ENCODE measurements at places on chromosomes 5 and 9.

- no peak for DNase-seq
Measured at GRCh38 chr9:36017278-36017677, 19.4 kb upstream of the RECK start.

DNA sequence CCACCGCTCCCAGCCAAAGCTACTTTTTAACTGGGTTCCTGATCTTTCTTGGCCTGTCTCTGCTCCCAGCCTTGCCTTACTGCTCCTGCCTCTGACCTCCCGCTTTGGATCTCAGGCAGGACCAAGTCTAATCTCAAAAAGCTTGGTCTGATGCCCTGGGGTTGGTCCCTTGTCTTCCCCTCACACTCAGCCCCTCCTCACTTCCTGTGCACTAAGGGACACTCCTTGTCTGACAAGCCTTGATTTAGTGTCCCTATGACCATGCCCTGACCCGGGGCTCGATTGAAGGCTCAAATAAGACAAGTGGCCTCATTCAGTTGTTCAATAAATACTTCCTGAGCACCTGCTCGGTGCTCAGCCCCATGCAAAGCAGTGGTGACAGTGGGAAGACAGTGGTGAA is 3.7 kb upstream of the GTF3C5 start:
- no peak for DNase-seq

- DNase-seq = no peak
Measured at GRCh38 chr9:129176701-129177442, 1.2 kb downstream of the IER5L start.

- DNase-seq = no peak
Measured at GRCh38 chr5:55160493-55161209, 680 bp downstream of the GPX8 start.
